ENCODE measurements at places on chromosomes 11 and 22.

GRCh38 chr11:83120327-83120726, 36.6 kb upstream of the PCF11 start:
- peak; percentile 30 for DNase-seq

DNA sequence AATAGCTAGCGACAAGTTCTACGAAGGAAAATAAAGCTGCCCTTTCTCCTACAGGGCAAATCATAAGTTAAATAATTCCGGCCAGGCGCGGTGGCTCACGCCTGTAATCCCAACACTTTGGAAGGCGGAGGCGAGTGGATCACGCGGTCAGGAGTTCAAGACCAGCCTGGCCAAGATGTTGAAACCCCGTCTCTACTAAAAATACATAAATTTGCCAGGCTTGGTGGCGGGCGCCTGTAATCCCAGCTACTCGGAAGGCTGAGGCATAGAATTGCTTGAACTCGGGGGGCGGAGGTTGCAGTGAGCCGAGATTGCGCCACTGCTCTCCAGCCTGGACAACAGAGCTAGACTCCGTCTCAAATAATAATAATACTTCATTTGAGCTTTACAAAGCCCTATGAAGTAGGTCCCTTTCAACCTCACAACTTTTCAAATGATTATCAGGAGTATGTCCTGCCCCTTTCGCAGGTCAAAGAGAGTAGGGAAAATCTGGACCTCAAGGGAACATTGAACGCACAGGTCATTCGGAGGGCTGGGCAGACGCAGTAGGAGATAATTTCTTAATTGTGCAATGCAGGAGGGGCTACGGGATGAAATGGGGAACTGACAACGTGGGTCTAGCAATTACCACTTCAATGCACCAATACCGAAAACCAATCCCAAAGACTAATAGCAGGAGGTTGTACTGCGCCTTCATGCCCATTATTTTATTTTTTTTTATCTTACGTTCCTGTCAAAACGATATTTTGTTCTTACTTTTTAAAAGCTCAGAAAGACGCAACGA, 590 bp downstream of the COMMD9 start:
- DNase-seq = no peak

GRCh38 chr11:82034527-82034926, 699.1 kb downstream of the FAM181B start:
- DNase-seq = no peak

DNA sequence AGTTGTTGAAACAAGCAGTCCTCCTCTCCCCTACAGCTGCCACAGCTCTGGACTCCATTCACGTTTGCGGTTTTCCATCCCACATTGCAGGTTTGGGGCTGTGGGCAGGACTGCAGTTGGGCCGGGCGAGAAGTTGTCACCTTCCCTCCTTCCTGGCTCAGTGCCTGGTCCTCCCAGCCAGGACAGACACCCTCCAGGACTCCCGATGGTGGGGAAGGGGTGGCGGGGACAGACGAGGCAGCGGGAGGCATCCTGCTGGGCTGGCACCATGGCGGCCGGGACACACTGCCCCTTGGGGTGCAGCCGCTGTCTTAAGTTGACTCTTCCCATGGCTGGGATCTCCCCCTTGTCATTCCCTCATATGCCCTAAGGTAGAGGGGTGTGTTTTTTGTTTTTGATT, 615.2 kb downstream of the BRD1 start:
- DNase-seq = no peak

GRCh38 chr11:64876835-64877341, 1.5 kb downstream of the EHD1 start:
- peak; percentile 67 for DNase-seq

- DNase-seq = peak; percentile 82
These were observed 25.6 kb downstream of the ARRB1 start for GRCh38 chr11:75325713-75326438.

- DNase-seq = peak; percentile 49
These were observed 60.6 kb upstream of the E2F8 start for GRCh38 chr11:19301361-19301760.

- no peak for DNase-seq
These were observed 281.8 kb downstream of the ETS1 start for GRCh38 chr11:128305588-128305987.

DNA sequence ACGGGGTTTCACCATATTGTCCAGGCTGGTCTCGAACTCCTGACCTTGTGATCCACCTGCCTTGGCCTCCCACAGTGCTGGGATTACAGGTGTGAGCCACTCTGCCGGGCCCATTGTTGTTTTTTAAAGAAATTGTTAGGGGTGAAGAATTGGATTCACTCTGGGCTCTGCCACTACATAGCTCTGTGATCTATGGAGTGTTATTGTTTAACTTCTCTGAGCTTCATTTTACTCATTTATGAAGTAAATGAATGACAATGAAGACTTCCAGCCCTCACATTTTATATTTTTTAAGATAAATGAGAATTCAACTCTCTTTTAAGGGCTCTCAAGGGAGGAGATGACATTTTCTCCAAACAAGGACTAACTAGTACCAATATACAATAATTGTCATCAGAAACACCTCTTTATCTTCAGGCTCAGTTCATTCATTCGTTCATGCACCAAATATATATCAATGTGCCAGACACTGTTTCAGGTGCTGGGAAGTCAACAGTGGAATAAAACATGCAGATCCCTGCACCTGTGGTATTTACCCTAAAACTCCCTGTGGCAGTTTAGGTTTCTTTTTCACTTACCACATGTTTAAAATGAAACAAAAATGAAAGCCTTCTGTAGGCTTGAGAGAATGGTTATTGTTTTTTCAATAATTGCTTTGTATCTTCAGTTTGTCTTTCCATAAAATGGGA, 23.5 kb upstream of the GRAMD1B start:
- no peak for DNase-seq

- no peak for DNase-seq
These were observed 25.1 kb downstream of the MRGPRG start for GRCh38 chr11:3193373-3194015.

GRCh38 chr22:46060292-46061123, 83.5 kb upstream of the WNT7B start:
- no peak for DNase-seq

DNA sequence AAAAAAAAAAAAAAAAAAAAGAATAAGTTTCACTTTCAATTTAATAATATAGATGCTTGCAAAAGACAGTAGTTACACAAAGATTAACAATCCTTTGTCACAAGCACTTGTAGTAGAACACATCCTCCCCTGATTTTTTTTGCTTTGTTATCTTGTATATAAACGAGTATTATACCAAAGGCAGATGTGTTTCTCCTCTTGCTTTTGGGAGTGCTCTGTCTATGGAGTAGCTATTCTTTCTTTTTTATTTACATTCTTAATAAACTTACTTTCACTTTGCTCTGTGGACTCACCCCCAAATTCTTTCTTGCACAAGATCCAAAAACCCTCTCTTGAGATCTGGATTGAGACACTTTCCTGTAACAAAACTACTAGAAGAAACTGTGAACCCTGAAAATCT, 3.4 kb upstream of the MRPL16 start:
- DNase-seq = no peak

- no peak for DNase-seq
These were observed 17.5 kb downstream of the GAB2 start for GRCh38 chr11:78400116-78400515.

GRCh38 chr11:8532475-8532874, 61.6 kb downstream of the STK33 start:
- DNase-seq = no peak

- DNase-seq = no peak
These were observed 590.7 kb downstream of the TBC1D22A start for GRCh38 chr22:47352920-47353700.

GRCh38 chr11:8684600-8685290, 2.2 kb downstream of the RPL27A start:
- DNase-seq = no peak

DNA sequence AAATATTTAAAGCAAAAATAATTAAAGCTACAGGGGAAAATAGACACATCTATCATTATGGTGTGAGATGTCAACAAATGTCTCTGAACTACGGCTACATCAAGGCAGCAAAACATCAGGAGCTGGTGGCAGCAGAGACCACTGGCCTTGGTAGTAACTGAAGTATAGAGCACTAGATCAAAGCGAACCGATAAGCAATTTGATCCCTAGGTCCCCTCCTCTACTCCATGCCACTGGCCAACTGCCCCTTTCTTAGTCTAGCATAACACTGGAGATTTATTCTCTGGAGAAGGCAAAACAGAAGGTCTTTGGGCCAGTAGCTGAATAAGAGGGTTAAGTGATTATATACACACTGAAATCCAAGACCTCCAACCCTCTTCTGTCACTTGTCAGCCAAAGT, 13.6 kb upstream of the RAB3IL1 start:
- DNase-seq = no peak

GRCh38 chr22:23168391-23169042, 11.8 kb upstream of the BCR start:
- no peak for DNase-seq

DNA sequence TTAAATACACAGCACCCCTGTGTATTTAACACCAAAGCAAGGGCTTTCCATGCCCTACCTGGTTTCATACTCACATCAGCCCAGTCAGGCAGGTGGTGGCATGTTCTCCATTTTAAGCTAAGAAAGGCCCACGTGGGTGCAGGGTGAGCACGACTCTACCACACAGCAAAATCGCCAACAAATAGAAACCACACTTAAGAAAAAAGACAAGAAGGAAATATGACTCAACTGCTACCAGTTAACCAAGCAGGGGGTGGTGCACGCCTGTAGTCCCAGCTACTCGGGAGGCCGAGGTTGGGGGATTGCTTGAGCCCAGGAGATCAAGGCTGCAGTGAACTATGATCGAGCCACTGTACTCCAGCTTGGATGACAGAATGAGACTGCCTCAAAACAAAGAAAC, 35.2 kb upstream of the TFIP11 start:
- DNase-seq = no peak

DNA sequence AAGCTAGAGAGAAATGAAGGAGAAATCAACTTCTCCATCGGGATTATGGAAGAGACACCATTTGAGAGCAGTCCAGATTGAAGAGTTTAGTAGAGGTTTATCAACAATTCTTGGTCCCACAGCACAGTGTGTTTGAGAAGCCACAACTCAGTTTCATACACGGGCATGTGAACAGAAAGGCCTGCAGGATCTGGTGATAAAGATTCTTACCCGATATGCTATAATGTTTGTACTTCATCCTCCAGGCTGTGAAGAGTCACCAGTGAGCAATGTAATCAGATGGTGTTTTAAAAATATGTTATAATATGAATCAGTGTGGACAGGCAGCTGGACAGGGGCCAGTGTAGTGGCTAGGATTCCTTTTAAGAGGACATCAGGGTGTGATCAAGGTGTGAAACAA, 29.7 kb upstream of the VWA5A start:
- DNase-seq = peak; percentile 17

DNA sequence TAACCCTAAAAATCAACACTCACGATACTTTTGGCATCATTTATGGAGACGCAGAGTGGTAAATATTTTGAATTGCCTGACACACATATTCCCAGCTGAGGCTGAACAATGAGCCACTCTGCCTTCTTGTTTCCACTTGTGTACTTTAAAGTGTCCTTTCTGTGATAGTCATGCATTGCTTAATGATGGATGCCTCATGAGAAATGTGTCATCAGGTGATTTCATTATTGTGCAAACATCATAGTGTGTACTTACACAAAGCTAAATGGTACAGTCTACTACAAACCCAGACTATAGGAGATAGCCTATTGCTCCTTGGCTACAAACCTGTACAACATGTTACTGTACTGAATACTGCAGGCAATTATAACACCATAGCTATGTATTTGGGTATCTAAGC, 44.2 kb downstream of the MRE11 start:
- DNase-seq = peak; percentile 71

DNA sequence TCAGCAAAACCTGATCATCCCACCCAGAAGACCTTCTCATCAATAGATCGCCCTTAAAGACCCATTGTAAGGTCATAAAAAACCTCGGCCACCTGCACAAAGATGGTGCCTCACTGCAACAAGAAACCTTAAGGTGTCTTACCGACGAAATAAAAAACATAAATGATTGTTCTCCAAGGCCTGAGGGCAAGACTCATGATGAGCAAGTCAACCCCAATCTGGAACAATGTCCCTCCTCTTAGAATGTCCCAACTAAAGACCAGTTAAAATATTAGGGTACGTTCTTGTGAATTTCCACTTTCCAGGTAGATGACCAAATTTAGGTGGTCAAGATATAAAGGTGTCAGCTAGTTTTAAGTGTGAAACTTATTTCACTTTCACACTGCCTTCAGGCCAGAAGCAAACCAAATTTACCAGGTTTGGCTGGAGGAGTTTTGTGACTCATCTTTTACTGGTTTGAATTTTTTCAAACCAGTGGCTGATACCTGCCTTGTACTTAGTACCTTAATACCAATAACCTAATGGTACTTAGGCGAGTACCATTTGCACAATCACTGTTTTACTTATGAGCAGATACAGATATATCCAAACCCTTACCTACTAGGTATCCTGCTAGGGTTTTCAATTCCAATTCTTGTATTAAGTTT, 14.9 kb downstream of the KDELR3 start:
- DNase-seq = no peak

- DNase-seq = peak; percentile 79
These were observed 81.7 kb upstream of the PRR5 start for GRCh38 chr22:44620129-44620840.

GRCh38 chr11:67544616-67545242, 21.5 kb upstream of the CABP2 start:
- DNase-seq = no peak

DNA sequence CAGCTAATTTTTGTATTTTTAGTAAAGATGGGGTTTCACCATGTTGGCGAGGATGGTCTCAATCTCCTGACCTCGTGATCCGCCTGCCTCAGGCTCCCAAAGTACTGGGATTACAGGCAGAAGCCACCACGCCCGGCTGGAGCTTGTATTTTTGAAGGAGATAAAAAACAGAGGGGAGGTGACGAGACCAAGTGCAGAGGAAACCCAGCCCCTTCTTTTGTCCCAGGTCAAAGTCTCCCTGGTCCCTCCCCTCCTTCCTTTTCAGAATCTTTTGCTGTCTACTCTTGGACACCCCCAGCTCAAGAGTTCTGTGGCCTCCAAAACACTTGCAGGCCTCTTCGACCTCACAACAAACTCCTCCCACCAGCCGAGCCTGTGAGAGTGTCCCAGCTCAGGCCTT, 12.2 kb upstream of the TMEM184B start:
- no peak for DNase-seq

DNA sequence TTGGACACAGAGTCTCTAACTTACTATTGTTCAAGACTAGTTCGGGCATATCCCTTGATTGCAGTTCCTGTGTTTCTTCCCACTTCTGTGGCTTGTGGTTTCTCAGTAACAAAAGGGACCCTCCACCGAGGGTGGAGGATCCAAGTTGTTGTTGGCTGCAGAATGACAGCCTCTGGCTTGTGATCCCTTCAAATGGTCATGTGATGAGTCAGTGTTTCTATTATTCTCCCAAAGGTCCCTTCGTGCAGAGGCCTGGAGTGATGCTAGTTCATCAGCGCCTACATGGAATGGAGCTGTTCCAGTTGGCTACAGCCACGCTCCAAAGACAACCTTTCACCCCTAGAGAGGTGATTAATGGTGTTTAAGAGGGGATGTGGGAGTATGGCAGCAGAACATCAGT, 2.6 kb upstream of the VWCE start:
- peak; percentile 90 for DNase-seq

DNA sequence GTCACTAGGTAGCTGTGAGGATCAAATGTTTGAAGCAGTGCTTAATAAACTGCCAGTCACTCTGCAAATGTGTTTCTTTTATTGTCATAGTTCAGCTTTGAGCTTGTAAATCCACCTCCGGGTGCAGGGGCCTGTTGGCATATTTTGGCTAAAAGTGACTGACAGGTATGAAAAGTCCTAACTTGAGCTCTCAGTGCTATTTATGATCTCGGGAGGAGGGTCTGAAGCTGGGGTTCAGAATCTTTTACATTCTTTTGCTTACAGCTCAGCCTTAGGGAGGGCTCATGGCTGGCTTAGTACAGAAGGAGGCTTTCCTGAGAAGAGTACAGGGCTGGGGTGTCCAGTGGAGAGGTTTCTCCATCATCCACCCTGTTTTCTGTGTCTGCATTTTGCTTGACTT, 1.5 kb downstream of the ASPHD2 start:
- no peak for DNase-seq
